Aorta (tissue), 5 donors: ENCODE measurements at places on chromosomes 6 and 20. TPM values are rescaled to one million over a fixed set of nuclear protein-coding genes. Genes with fewer than 3 reads are reported as not detected.

Gene C6orf141
- total RNA-seq: 1.6 TPM

Gene PPP1R14C
- total RNA-seq: 0.58 TPM

DNA sequence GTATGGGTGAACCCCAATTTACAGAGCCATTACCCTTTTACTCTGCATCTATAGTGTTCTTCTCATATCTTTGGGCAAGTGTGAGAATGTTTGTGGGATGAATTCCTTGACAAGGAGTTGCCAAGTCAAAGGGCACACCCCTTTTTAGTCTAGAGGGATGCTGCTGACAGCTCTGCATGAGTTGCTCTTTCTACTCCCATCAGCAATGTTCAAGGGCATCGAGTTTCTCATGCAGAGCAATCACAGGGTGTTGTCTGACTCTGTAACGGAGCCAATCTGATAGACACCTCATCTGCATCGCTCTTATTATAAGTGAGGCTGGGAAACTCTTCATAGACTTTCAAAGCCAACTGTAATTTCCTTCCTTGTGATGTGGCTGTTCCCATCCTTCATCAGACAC is 77.4 kb downstream of the EDN3 start:
- no peaks in the 10 kb centered on the region for H3K27me3 ChIP-seq
- H3K4me3 ChIP-seq: no peak overlapping the region
- H3K36me3 ChIP-seq: no peaks in the 10 kb centered on the region
- no peaks in the 10 kb centered on the region for H3K4me1 ChIP-seq
- no peak overlapping the region for H3K27ac ChIP-seq

DNA sequence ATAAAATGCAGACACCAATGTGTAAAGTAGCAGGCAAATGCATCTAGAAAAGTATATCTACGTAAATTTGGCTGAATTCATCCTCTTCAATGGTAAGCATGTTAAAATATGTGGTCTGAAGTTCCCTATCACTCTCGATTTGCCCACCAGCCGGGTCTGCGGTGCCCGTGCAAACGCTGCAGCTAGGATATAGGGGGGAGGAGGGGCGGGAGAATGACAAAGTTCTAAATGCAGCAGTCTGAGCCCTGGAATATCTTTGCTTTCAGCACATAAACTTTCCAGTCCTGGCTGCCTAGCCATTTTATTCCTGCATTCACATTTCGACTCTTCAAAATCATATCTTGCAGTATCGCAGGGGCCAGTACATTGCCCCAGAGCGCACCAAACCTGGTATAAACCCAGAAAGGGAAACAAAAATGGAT is 708 bp downstream of the NRN1 start:
- no peaks in the 10 kb centered on the region for H3K4me1 ChIP-seq
- H3K36me3 ChIP-seq: no peaks in the 10 kb centered on the region
- DNase-seq: no peak
- H3K4me3 ChIP-seq: no peak overlapping the region
- no peak overlapping the region for H3K27ac ChIP-seq

DNA sequence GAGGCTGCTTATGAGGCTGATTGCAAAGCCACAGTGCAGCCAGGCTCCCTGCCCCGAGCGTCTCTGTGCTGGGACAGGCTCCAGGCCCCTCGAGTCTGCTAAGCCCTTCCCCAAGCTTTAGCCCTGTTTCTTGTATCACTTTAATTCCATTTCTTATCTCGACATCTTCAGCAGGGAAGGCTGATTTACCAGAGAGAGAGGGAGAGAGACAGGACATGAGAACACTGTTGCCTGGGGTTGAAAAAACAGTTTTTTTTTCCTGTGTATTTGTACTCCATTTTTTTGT is 386.5 kb downstream of the SMOC2 start:
- no peaks in the 10 kb centered on the region for H3K27me3 ChIP-seq
- no peaks in the 10 kb centered on the region for H3K4me1 ChIP-seq
- no peak overlapping the region for H3K27ac ChIP-seq

- no peaks in the 10 kb centered on the region for H3K27me3 ChIP-seq
- DNase-seq: no peak
- no peak overlapping the region for H3K4me3 ChIP-seq
- H3K4me1 ChIP-seq: no peaks in the 10 kb centered on the region
- H3K27ac ChIP-seq: no peak overlapping the region
- H3K36me3 ChIP-seq: no peaks in the 10 kb centered on the region
Observed at GRCh38 chr20:60715172-60715571, 536.9 kb upstream of the CDH4 start.
